AG04450 (cell line): ENCODE measurements at places on chromosomes 3 and 15.
A peak's percentile ranks its signal among the peaks of the same experiment; 100 is the strongest.

DNA sequence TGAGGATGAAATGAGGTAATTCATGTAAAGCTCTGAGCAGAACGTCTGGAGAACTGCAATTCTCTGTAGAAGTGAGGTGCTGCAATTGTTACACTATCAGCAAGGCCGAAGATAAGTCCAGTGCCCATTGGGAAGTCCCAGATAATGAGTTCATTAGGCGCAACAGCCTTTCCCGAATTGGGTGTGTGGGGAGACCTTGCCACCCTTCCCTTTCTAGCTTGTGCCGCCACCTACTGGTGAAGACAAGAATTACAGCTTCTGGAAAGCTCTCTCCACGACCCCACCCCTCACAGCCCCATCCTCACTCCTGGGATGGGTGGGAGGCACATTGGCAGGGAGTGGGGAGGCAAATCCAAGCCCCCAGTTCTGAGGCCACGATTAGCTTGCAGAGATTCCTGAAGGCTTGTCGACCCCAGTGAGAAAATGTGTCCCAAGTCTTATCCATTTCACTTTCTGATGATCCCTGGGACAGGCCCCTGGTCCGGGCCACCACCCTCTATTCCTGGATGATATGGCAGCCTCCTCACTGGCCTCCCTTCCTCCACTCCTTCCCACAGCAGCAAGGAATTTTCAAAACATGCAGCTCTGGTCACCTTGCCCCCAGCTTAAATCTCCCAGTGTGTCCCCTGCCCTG is 36.4 kb downstream of the FAM3D start:
- DNase-seq: no peak

GRCh38 chr3:40980467-40980866 is 218.8 kb upstream of the CTNNB1 start:
- no peak for DNase-seq

DNA sequence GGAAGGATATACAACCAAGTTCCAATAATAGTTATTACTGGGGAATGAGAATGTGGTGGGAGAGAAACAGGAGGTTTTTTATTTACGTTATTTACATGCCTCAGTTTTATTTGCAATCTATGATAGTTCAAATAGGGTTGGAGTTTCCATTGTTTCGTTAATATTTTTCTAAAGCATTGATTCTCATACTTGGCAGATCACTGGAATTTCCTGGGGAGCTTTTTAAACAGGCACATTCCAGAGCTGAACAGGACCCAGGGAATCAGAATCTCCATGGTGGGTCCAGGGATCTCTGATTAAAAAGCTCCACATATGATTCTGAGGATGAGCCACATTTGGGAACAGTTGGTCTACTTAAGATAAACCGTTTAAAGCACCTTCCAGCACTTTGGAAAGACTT is 123.9 kb downstream of the IL20RB start:
- no peak for DNase-seq

DNA sequence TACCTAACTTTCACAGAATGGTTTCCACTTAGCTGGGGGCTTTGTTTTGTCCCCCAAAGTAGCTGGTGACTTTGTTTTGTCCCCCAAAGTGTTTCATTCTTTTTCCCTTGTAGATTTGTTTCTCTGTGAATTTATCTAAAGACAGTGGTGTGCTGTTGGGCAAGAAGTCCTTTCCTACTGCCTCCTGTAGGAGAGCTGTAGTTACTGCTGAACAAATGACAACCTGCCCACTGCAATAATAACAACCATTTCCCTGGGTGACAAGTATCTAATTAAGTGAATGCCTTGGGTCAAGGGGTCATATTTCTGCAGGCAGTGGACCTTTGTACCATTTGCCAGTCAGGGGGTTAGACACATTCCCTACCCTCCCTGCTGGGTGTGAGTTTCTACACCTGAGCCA is 125.4 kb upstream of the BFSP2 start:
- no peak for DNase-seq

GRCh38 chr3:87082796-87083440 is 92.0 kb upstream of the VGLL3 start:
- DNase-seq: peak; percentile 30

GRCh38 chr3:52846432-52846965 is 11.7 kb upstream of the MUSTN1 start:
- no peak for DNase-seq

- no peak for DNase-seq
These were observed 364.2 kb upstream of the PLSCR5 start for GRCh38 chr3:146969356-146969755.

GRCh38 chr3:119508172-119508845 is 10.0 kb downstream of the TIMMDC1 start:
- no peak for DNase-seq

DNA sequence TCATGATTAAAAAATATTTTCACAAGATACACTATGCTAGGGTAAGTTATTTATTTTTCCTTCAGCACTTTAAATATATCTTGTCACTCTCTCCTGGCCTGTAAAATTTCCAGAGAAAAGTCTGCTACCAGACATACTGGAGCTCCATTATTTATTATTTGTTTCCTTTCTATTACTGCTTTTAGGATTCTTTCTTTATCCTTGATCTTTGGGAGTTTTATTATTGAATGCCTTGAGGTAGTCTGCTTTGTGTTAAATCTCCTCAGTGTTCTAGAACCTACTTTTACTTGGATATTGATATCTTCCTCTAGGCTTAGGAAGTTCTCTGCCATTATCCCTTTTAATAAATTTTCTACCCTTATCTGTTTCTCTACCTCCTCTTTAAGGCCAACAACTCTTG is 142.0 kb upstream of the TGFBR2 start:
- no peak for DNase-seq

DNA sequence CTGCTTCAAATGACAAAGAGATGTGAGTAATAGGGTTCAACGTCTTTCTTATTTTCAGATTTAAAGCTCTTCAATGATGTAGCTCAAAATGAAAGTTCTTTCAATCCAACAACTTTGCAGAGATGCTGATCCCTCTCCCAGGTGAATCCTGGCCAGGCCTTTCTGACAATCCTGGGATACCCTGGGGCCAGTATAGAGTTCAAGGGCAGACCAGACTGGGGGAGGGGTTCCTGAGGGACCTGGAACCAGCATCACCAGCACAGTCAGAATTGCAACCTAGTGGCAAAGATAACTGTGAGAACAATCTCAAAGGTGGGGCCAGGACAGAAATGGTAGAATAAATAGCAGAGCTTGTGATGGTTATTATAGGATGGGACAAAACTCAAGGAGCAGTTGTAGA is 19.7 kb upstream of the NCK1 start:
- DNase-seq: no peak

GRCh38 chr3:164806188-164806587 is 272.1 kb downstream of the SI start:
- DNase-seq: no peak

DNA sequence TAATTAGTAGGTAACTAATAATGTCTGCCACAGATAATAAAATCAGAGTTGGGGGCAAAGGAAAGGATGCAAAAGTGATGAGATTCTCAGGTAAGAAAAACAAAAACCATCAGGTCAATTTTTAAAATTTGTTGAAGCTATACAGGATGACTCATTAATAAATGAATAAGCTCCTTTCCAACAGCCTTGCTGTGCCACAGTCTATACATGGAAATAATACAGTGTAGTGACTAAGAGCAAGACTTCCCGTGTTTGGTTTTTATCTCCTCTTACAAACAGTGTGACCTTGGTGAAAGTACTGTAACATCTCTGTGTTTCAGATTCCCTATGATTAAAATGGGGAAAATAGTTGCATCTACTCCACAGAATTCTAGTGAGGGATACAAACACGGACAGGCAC is 331.6 kb downstream of the PYDC2 start:
- DNase-seq: no peak

GRCh38 chr3:123048480-123049237 is 18.2 kb upstream of the PDIA5 start:
- no peak for DNase-seq

DNA sequence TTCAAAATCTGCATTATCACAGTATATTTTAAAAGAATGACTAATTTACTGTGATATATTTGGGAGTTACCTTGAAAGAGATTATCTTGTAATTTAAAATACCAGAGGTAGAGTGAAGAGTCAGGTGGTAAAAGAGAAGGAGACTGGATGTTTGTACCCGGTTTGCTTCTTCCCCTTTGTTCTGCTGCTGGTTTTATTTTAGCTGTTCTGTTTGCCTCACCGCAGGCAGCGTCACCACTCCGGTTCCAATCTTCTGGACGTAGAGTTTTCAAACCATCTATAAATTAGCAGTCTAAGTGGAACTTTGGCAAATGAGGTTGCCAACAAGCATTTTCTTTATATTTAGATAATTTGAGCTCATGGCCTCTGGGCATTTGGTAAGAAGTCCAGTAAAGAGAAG is 38.2 kb downstream of the PPARG start:
- DNase-seq: no peak

DNA sequence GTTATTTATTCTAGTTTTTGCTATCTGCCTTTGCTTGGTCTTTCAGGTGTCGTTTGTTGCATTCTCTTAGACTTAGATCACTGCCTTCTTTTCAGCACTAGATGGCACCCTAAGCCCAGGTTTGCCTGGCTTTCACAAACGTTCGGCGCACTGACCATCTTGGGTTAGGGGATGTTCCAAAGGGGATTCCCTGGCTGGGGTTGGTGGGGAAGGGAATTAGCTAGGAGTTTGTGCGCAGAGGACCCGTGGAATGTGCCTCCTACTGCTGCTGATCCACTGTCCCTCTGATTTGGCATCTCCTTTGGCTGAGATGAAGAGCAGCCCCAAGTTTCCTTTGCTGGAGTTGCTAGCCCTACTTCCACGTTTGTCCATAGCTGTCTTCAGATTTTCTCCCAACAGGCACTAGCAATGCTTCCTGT is 33.9 kb downstream of the PFN2 start:
- DNase-seq: no peak

- DNase-seq: peak; percentile 59
These were observed 4.0 kb downstream of the CCDC51 start for GRCh38 chr3:48435774-48436476.

DNA sequence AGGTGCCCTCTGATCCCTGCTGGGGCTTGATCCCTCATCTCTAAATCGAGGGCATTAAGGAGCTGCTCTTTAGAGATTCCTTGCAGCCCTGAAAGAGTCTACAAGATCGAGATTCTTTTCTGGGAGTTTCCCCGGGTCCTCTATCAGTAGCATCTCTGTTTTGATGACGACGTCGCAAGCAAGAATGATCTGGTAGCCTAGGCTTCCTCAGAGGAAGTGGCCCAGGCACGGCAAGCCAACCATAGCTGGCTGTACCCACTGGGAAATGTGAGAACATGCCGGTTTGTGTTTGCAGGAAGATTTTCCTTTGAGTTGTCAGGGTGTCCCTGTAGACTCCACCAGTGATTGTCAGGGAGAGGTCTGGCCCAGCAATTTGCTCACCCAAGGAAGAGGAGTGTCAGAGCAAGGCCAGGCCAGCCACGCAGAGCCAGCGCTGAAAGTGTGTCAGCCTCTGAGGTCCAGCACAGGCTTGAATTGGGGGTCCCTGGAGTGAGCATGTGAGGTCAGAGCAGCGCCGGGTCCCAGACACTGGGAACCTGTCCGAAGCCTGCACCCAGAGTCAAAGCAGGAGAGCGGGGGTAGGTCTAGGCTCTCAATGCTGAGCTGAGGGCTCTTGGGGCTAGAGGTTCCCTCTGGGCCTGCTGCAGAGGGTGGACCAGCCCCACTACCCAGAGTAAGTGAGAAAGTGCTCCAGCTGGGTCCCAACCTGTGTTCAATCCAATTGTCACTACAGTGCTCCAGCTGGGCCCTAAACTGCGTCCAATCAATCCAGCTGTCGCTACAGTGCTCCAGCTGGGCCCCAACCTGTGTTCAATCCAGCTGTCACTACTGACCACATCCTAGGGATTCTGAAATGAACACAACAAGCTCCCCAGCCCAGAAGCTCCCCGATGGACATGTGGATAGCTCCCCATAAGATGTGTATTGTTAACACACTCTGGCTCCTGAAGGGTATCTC is 95.7 kb downstream of the CHDH start:
- no peak for DNase-seq
